Right atrium auricular region (tissue), 2 donors: ENCODE measurements at places on chromosomes 6 and 20. TPM values are rescaled to one million over a fixed set of nuclear protein-coding genes. Genes with fewer than 3 reads are reported as not detected.
A peak's percentile ranks its signal among the peaks of the same experiment; 100 is the strongest.

- no peaks in the 10 kb centered on the region for H3K27me3 ChIP-seq
- no peak for DNase-seq
- H3K27ac ChIP-seq, result no peak overlapping the region
- H3K36me3 ChIP-seq, result peaks cover 10% of the 10 kb centered on the region
- no peak overlapping the region for H3K4me3 ChIP-seq
These were observed 103.5 kb downstream of the ATXN1 start for GRCh38 chr6:16657768-16658167.

DNA sequence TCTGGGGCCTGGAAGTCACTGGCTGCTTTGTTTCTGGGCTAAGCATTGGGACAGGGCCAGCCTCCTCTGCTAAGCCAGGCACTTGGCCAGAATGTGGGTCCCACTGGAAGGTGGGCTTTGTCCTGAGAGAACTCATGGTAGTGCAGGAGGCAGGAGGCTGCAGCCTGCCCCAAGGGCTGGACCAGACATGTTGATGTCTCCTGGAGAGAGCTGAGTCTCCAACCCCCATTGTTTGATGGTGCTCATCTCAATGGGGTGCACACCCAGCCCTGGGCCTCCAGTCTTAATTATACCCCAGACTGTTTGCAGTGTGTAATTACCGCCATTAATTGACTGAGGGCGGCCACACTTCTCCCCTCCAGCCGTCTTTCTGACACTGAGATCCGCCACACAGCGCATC lies 220.5 kb upstream of the PMEPA1 start:
- H3K27ac ChIP-seq, result no peak overlapping the region
- H3K4me1 ChIP-seq, result no peaks in the 10 kb centered on the region
- DNase-seq, result no peak

DNA sequence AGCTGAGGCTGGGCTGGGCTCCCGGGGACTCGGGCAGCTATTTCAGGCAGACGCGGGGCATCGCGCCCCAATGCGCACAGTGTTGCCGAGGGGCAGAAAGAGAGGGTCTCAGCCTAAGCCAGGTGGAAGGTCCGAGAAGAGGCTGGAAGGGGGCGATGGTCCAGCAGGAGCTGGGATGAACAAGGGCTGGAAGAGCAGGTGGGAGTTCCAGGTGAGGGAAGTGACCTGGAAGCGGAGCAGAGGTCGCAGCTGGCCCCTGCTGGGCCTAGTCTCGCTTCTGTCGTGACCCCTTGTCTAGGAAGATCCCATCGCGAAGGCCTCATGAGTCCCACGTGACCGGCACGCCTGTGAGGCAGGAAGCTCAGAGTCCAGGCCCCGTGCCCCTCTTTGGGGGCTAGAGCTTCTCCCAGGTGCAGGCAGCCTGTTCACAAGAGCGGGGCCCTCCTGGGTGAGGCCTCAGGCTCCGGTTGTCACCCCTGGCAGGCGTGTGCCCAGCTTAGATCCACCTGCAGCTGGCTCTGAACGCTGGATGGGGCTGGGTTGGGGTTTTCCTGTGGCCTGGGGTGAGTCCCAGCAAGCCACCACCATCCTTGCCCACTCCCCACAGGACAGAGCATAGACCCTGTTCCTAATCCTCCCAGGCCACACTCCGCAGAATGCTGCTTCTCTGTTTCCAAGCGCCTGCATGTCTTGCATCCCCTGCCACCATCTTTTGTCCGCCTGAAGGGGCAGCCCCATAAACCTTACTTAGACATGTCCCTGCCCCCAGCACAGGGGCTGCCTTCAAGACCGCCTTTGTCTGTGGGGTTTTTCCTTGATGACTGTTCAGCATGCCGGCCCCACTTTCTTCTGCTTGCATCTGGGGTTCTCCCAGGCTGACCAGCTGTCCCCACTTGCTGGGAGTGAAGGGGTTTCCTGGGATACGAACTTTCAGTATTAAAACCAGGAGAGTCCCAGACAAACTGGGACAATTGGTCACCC lies 15.1 kb downstream of the SLC22A3 start:
- H3K4me3 ChIP-seq, result no peak overlapping the region
- no peak overlapping the region for H3K27ac ChIP-seq
- no peaks in the 10 kb centered on the region for H3K36me3 ChIP-seq
- no peak for DNase-seq

DNA sequence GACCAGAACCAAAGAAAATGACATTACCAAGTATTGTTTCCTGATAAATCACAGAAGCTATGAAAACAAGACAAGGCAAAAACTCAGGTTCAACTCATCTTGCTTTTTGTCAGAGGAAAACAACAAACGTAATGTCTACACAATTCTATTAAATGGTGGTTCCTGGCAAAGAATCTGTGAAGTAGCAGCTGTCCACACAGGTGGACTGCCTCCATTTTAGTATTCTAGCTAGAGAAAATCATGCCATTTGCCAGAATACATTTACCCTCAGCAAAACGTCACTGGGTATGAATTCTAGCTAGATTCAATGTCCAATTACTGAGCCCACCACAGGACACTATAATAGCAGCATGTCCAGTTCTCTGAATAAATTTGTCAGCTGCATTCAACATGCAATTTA lies 125.4 kb downstream of the ADGRB3 start:
- no peaks in the 10 kb centered on the region for H3K36me3 ChIP-seq
- H3K27ac ChIP-seq, result no peak overlapping the region
- no peak overlapping the region for H3K4me3 ChIP-seq
- no peak for DNase-seq
- no peaks in the 10 kb centered on the region for H3K4me1 ChIP-seq

GRCh38 chr6:116561377-116562018 lies 7.9 kb downstream of the CALHM4 start:
- peak; percentile 88 for DNase-seq
- no peaks in the 10 kb centered on the region for H3K27me3 ChIP-seq
- no peak overlapping the region for H3K4me3 ChIP-seq

DNA sequence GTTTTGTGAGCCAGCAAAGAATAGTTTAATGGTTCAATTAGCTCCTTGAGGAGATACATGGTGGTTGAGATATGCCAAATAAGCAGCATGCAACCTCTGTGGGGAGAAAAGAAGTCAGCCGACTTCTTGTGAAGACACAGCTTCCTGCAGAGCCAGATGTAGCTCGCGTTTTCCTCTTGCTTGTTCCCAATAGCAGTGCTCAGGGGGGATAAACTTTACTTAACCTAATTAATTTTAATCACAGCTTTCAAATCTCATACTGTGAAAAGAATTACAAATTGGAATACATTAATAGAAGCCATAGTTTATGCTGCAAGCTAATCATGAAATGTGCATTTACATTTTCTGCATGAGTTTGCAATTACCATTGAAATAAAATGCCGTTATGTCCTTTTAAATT lies 106.2 kb downstream of the MAP3K7 start:
- H3K36me3 ChIP-seq, result no peaks in the 10 kb centered on the region
- DNase-seq, result no peak
- no peak overlapping the region for H3K4me3 ChIP-seq
- H3K4me1 ChIP-seq, result peaks cover 4% of the 10 kb centered on the region
- H3K27me3 ChIP-seq, result no peaks in the 10 kb centered on the region
- no peak overlapping the region for H3K27ac ChIP-seq

DNA sequence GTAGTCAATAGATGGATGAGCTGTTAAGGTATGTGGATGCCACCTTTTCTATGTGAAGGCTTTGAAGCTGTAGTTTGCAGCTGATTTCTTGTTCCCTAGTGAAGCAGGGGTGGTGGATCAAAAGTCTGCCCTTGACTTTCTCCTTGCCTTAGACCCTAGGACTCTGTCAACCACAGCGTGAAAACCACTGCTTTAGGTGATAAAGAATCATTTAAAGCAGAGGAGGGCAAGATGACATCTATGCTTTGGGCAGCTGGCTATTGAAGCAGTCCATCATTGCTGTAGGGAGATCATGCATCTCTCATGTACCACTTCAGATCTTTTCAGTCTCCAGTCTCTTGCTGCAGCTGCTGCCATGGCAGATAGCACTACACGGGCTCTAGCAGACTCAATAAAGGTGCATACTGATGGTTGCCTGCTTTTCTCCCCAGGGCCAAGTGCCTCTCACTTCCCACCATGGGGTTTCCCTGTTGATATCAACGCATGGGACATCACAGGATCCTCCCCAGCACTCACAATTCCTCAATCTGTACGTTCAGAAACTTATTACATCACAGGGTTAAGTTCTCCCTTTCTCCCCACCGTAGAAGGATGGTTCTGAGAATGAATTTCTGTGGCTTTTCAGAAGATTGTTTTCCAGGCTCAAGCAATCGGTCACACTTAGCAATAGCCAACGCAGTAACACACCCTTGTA lies 122.0 kb upstream of the STMND1 start:
- H3K36me3 ChIP-seq, result no peaks in the 10 kb centered on the region
- no peak overlapping the region for H3K4me3 ChIP-seq

DNA sequence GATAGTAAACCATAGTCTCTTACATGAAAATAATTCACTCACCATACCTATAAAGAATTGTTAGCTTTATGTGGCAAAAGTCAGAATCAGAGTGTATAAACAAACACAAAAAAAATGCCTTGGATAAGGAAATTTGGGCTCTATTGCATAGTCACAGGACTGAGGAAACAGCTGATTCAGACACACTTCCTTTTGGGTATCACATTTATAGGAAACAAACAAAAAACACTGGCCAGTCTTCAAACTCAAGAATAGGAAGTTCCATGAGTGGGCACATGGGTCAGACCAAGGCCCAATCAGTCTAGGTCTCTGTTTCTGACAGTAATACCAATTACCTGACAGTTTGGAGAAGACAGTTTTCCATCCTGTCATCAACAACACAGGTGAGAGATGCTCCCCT lies 8.0 kb downstream of the SLC18B1 start:
- DNase-seq, result no peak
- no peaks in the 10 kb centered on the region for H3K27me3 ChIP-seq
- H3K4me1 ChIP-seq, result no peaks in the 10 kb centered on the region
- no peak overlapping the region for H3K4me3 ChIP-seq

- no peaks in the 10 kb centered on the region for H3K36me3 ChIP-seq
- H3K4me1 ChIP-seq, result no peaks in the 10 kb centered on the region
- no peak overlapping the region for H3K27ac ChIP-seq
- no peak overlapping the region for H3K4me3 ChIP-seq
These were observed 147.9 kb downstream of the TFAP2B start for GRCh38 chr6:50966532-50966931.

GRCh38 chr6:52227495-52227894 lies 16.8 kb downstream of the IL17F start:
- no peaks in the 10 kb centered on the region for H3K27me3 ChIP-seq
- no peak overlapping the region for H3K27ac ChIP-seq
- H3K36me3 ChIP-seq, result no peaks in the 10 kb centered on the region

DNA sequence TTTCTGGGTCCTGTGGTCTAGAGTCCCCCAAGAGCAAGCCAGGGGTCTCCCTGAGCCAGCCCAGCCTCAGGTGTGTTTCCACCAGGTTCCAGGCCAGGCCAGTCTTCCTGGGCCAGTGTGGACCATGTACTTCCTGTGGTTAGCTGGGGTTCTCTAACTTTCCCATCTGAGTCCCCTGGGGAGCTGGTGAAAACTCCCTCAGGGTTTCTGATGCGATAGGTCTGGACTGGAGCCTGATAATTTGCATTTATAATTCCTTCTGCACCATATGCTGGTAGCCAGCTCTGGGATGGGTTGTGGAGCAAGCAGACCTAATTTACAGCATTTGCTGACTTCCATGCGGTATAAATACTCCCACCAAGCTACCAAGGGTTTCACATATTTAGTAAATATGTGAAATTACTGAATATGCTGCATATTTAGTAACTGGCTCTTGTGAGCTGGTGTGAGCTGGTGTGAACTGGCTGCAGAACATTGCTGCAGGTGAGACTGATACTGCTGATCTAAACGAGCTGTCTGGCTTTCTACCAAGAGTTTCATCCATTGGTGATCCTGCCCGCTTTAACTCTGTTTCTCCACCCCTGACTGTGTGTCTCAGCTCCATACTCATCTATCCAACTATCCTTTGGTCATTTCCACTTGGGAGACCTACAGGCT lies 62.6 kb downstream of the RIN2 start:
- DNase-seq, result no peak
- H3K27me3 ChIP-seq, result no peaks in the 10 kb centered on the region
- peaks cover 30% of the 10 kb centered on the region for H3K4me1 ChIP-seq
- H3K27ac ChIP-seq, result no peak overlapping the region

DNA sequence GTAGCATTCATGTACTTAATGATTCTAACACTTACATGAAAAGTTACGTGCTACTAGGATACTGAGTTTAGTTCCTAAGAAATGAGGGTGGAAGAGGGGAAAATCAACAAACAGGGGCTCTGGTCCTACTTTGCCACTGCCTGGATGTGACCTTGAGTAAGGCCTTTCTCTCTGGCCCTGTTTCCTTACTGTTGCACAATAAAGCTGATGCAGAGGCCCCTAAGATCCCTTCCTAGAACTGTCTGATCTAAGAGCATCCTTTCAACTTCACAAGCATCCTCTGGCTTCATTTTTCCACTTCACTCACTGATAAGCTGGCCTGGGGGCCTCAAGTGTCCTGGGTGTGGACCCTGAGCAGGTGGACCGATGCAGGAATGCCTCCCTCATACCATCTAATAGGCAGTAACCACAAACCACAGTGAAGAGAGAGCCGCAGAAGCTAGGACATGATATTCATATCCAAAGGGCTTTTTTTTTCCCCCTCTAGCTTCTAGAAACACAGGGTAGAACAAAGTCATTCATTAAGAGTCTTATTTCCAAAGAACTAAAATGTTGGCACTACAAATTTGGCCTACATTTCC lies 21.6 kb downstream of the FKBP1A start:
- H3K27ac ChIP-seq, result peak overlapping the region; percentile 59
- no peaks in the 10 kb centered on the region for H3K27me3 ChIP-seq
- peaks cover 31% of the 10 kb centered on the region for H3K36me3 ChIP-seq
- peaks cover 59% of the 10 kb centered on the region for H3K4me1 ChIP-seq

DNA sequence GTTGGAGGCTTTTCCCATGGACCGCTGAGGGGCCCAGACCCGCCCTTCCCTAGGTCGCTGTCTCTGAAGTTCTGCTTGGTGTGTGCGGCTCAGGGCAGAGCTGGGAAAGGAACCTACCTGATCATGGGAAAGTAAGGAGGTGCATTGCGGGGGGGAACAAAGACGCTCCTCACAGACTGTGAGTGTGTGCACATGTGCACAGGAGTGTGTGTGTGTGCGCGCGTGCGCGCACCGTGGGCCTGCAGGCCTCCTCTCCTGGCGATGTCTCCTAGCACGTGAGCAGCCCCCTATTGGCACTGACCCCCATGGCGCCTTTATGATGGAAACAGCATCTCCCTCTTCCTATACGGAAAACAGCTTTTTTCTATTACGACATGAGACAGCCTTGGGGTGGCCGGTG lies 224.1 kb downstream of the TAF4 start:
- H3K27me3 ChIP-seq, result no peaks in the 10 kb centered on the region
- no peak for DNase-seq
- H3K27ac ChIP-seq, result no peak overlapping the region
- H3K4me1 ChIP-seq, result no peaks in the 10 kb centered on the region
- no peak overlapping the region for H3K4me3 ChIP-seq
- no peaks in the 10 kb centered on the region for H3K36me3 ChIP-seq

GRCh38 chr6:18076231-18076630 lies 46.2 kb downstream of the NHLRC1 start:
- no peaks in the 10 kb centered on the region for H3K27me3 ChIP-seq
- H3K36me3 ChIP-seq, result no peaks in the 10 kb centered on the region
- H3K4me1 ChIP-seq, result no peaks in the 10 kb centered on the region
- H3K27ac ChIP-seq, result no peak overlapping the region
- H3K4me3 ChIP-seq, result no peak overlapping the region

- no peak for DNase-seq
- no peaks in the 10 kb centered on the region for H3K4me1 ChIP-seq
- no peaks in the 10 kb centered on the region for H3K27me3 ChIP-seq
- no peak overlapping the region for H3K27ac ChIP-seq
- no peak overlapping the region for H3K4me3 ChIP-seq
These were observed 33.4 kb upstream of the INSM1 start for GRCh38 chr20:20334489-20334888.

Gene PRSS16
- 1.7 TPM for total RNA-seq

Gene CST2
- not detected for total RNA-seq

Gene TP53TG5
- not detected for total RNA-seq

Gene HTR1E
- total RNA-seq, result not detected

Gene EPHA7
- total RNA-seq, result 8.8 TPM

Gene MUC21
- total RNA-seq, result not detected
